ENCODE measurements at places on chromosomes 3 and 15.

GRCh38 chr3:31252216-31253185, 280.2 kb upstream of the STT3B start:
- no peak for ATAC-seq

GRCh38 chr15:87347806-87348515, 908.6 kb downstream of the NTRK3 start:
- no peak for ATAC-seq

- ATAC-seq = no peak
Observed at GRCh38 chr3:138797508-138798038, 37.2 kb downstream of the PIK3CB start.

- no peak for ATAC-seq
Observed at GRCh38 chr3:15616053-15616452, 14.5 kb downstream of the BTD start.

- ATAC-seq = no peak
Observed at GRCh38 chr15:91208371-91208770, 108.3 kb downstream of the SV2B start.

- no peak for ATAC-seq
Observed at GRCh38 chr15:33377204-33377603, 66.4 kb downstream of the RYR3 start.
